Stimulated activated CD4-positive, alpha-beta T cell treated with anti-CD3 and anti-CD28 coated beads, Interleukin-1b, Interleukin-23, amount 100 ng/mL, for 1 hour (primary cell): ENCODE measurements at places on chromosomes 13 and 19.

GRCh38 chr13:40171566-40171965, 494.9 kb downstream of the FOXO1 start:
- no peak for DNase-seq

DNA sequence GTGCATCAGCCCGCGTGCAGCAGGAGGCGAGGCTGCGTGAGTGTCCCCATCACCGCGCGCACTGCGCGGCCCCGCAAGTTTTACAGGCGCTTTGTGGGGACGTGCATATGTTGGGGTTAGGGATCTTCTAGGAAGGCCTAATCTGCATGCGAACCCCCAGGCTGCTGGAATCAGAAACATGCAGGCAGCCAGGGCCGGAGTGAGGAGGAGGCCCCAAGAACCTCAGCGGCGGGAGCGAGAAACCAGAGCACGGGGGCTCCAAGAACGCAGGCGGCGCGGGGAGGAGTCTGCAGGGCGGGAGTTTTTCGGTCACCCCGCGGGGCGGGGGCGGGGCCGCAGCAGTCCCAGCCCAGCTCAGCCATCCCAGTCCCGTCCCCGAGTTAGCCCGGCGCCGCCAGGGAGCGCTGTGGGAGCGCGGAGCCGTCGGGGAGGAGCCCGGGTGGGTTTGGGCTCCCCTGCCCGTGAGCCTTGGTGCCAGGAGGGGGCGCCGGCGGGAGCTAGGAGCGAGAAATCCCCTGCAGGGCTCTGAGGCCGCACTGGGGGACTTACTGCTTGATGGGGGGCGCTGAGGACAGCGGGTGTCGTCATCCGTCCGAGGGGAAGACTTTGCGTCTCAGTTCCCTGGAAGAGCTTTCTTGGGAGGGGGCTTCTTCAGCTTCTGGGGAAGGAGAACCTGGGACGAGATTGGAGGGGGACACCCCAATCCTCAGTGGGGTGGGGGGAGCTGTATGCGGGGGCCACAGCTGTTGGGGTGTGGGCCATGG, 933 bp upstream of the NRTN start:
- peak; percentile 81 for DNase-seq

DNA sequence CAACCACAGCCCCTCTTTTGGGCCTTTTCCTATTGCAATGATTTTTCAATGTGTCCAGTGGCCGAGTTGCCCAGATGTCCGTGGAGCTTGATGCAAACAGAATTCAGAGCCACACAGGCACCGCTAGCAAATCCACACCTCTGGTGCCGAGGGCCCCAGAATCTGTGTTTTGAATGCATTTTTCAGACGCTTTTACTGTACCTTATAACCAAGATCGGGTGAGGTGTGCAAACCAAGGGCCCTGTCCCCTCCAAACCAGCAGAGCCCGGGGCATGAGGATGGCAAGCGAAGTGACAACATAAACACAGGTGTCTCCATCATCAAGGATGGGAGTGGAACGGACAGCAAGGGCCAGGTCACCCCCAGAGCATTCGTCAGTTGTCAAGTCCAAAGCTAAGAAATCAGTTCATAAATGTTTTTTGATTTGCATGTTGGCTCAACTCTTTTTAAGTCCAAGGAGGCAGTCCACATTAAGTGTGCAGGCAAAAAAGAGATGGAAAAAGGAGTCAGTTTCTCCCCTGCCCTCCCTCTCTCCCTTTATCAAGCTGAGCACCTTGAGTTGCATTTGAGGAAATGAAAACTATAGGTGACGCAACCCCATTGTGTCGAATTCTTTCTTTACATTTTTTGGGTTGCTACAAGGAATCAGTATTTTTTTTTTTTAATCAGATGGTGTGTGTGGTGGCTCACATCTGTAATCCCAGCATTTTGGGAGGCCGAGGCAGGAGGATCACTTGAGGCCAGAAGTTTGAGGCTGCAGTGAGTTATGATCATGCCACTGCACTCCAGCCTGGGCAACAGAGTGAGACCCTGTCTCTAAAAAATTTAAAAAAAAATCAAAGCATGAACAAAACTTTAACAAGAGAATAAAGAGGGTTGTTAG, 2.9 kb downstream of the CCDC8 start:
- no peak for DNase-seq

GRCh38 chr13:61774903-61775302, 359.3 kb upstream of the PCDH20 start:
- no peak for DNase-seq

- DNase-seq: no peak
These were observed 3.2 kb downstream of the IL17D start for GRCh38 chr13:20706661-20707060.

DNA sequence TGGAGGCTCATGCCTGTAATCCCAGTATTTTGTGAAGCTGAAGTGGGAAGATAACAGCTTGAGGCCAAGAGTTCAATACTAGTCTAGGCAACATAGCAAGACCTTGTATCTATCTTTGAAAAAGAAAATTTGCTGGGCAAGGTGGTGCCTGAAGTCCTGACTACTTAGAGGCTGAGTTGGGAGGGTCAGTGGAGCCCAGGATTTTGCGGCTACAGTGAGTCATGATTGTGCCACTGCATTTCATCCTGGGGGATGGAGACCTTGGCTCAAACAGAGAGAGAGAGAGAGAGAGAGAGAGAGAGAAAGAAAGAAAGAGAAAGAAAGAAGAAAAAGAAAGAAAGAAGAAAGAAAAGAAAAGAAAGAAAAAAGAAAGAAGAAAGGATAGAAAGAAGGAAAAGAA, 1872.3 kb upstream of the PCDH20 start:
- no peak for DNase-seq
